ENCODE measurements at places on chromosomes 16 and 17. TPM values are rescaled to one million over a fixed set of nuclear protein-coding genes. Genes with fewer than 3 reads are reported as not detected.

DNA sequence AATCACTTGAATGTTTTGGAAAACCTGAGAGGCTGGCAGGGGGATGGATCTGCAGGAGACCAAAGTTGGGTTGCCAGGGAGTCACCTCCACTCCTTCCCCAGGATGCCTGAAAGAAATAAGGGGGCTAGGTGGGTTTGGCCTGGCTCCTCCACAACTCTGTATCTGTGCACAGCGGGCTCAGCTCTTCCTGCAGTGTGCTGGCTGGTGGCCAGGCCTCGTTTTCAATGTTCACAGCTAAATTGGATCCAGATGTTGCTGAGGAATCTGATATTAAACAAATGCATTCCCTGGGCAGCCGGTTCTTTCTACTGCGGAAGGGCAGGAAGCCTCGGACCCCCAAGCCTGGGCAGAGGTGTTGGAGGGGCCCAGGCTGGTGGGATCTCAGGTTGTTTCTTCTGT lies 106.2 kb downstream of the N4BP1 start:
- DNase-seq = no peak

DNA sequence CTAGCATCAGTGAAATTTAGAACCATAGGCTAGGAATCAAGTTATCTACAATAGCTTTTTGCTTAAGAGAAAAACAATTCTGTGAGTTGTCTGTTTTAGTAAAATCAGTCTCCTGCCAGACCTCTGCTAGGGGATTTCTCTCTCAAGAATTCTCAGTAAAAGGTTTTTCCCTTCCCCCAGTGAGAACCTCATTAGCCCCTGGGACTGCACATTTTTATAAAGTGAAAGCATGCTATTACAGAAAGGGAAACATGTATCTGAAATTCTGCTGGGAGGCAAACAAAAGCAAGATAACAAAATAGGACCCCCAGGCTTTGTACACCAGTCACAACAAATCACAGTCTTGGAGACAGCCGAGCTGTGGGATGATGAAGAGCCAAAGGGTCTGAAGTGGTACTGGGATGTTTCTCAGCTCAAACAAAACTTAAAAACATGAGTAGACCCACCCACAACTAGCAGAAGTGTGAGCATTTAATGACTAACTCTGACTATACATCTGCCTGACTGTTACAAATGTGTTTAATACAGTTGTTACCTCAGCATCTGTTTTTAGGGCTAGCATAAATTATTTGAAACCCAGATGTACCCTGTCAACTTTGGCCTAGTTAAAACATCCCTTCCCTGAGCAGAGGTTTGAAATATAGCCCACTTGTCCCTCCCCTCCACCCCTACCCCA lies 20.0 kb upstream of the GLG1 start:
- DNase-seq = no peak

DNA sequence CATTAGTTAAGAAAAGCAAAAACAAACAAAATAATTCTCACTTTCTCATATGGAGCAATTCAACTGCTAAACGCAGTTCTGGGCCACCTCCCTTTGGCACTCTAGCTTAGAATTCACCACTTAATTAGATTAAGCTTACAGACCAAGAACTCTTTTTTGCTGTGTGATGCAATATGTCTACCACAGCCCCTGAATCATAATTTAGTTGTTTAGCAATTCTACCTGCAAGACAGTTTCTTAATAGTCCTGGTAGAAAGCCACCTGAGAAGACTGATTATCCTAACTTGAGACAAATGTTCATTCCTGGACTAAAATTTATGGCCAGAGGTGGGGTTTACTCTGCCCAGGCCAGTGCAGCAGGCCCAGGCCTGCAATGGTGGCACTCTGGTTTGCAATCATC lies 205.9 kb downstream of the HS3ST3A1 start:
- peak; percentile 50 for DNase-seq

DNA sequence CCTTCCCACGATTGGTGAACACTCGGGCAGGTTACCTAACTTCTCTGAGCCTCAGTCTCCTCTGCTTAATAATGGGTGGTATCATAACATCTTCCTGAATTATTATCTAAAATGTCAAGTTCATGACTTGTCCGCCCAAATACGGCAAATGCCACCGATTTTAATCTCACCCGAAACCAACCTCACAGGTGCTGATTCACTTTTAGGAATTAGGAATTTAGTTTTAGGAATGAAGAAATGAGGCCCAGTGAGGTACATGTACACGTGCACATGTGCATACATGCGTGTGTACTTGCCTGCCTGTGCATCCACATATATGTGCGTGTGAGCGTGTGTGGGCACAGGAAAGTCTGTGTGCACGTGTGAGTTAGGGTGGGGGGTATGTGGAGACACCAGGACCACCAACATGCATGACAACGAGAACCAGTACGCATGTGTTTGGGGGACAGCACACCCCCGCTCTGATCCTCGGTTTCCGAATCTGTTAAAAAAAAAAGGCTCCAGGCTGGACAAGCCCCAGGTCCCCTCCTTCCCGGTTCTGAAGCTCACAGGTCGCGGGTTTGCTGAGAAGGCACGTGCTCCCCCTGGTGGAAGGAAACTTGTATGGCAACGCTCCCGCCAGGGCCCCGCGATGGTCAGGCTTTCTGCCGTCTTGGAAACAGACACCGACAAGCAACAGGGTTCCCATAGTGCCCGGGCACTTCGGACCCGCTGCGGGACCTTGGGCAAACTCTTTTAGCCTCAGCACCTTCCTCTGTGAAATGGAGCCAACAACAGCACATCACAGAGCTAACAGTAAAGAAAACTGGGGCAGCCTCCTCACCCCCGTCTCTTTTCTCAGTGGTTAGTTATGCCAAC lies 219.2 kb downstream of the RBFOX3 start:
- no peak for DNase-seq

DNA sequence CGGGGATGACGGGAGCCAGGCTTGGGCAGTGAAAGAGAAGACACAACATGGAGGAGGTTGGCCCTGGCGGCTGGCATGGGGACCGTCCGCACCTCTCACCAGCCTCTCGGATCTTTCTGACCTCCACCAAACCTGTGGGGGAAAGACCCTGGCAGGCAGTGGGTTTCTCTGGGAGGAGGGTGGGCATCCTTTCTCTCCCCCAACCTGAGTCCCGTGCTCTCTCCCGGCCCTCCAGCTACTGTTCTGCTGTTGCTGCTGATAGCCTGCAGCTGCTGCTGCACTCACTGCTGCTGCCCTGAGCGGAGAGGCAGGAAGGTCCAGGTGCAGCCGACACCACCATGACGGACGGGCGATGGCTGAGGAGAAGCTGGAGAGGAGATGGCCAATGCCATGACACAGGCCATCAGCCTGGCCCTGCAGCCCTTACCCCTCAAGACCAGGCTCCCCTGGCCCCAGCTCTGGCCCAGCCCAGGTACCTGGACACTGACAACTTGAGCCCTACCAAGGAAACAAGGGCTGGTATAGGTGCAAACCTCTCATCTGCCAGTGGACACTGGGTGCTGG lies 7.4 kb downstream of the SMIM5 start:
- DNase-seq = no peak

- DNase-seq = no peak
These were observed 13.5 kb upstream of the ADAM11 start for GRCh38 chr17:44745301-44745700.

SMIM36 gene
- total RNA-seq = not detected

FKBP10 gene
- 8.0 TPM for total RNA-seq

ZNF385C gene
- total RNA-seq = 0.04 TPM

SARM1 gene
- 0.61 TPM for total RNA-seq

CHST4 gene
- total RNA-seq = 0.11 TPM

CDH3 gene
- total RNA-seq = 449 TPM

All from foreskin keratinocyte (primary cell).